Activated CD8-positive, alpha-beta memory T cell treated with anti-CD3 and anti-CD28 coated beads for 4 hours (primary cell): ENCODE measurements at places on chromosomes 1 and 21.

GRCh38 chr1:172936088-172936645 is 114.6 kb downstream of the TNFSF18 start:
- DNase-seq = no peak

GRCh38 chr1:1213345-1214265 is at the start of gene TNFRSF4:
Gene TNFRSF4 (minus strand): TSS chr1:1214153. CDS start chr1:1214127, 26 bp downstream.
- DNase-seq = no peak

DNA sequence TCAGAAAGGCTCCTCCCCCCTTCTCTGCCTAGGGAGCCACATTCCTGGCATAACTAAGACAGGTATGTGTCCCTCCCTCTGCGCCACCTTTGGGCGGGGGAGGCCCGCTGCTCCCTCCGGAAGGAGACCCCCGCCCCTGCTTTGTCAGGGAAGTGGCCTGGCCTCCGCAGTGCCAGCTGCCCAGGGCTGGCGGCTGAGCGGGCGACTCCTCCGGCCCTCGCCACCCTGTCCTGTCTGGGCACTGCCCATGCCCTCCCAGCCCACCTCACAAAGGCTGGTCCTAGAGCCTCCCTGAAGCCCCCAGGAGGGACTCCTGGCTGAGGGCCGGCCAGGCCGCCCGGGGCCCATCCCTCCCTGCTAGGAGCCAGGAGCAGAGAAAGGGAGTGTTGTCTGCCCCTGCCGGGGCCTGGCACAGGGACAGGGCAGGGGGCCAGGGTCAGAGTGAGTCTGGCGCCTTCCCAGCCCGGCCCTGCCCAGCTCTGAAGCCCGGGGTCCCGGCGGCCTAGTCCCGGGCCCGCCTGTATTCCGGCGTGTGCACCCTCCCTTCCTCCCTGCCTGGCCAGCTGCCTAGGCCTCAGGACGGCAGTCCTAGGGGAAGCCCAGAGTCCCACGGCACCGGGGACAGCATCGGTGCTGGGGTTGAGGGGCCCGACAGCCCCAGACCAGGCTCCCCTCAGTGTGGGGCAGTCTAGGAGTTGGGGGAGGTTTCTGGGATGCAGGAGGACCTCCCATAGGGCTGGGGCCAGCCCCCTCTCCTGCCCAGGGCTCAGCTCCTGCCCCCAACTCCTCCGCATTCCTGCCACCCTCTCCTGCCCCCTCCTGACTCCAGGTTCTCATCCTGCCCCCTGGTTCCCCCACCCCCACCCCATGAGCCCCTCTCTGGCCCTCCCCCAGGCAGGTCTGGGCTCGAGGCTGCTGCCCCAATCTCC is 5.1 kb downstream of the AGRN start:
- DNase-seq = no peak

GRCh38 chr1:25738499-25738898 is 61.5 kb upstream of the SELENON start:
- no peak for DNase-seq

DNA sequence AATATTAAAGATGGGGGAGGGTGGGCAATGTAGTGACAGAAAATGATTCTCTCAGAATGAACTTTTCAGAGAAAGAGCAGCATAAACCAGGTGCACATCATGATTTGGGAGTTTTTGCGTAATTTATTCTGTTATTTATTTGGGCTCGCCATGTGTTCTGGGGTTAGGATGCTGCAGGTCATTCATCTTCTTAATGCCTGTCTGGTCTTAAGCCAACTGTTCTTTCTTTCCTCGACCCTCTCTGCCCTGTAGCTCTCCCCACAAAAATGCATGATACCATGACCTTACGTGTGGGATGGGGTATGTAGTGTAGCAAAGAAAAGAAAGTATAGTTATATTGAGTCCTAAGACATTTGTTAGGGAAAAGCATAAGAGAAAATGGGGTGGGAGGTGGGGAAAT is 12.3 kb upstream of the TARS2 start:
- no peak for DNase-seq

DNA sequence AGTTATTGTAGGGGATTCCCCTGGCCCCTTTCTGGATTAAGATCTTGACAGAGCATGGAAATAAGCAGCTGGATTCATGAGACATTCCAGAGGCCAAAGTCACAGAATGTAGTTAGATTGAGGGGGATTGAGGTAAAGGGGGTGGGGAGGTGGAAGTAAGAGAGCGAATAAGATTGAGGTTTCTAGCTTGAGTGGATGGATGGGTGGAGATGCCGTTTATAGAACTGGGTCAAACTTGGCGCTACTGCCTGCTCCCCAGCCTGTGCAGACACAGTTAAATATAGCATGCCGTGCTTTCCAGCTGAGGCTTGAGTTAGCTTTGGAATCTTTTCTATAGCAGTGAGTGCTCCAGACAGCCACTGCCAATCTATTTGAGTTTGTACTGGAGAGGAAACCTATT is 85.7 kb downstream of the DYRK1A start:
- DNase-seq = no peak

DNA sequence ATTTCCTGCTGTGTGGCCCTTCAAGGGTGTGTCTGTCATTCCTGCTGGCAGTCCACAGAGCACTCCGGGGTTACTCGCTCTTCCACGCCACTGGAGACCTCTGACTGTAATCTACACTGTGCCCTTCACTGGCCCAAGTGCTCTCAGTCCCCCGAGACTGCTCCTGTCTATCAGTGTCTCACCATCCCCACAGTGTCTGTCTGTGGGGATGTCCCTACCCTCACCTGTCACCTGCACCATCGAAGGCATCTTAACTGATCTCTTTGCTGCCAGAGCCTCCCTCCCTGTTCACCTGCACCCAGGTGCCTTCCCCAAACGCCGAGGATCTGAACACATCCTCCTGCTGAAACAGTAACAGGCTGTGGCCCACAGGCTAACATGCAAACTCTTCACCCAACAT is 136.7 kb downstream of the MATN1 start:
- no peak for DNase-seq
